Suppressor macrophage (primary cell): ENCODE measurements at places on chromosomes 13 and 19.

DNA sequence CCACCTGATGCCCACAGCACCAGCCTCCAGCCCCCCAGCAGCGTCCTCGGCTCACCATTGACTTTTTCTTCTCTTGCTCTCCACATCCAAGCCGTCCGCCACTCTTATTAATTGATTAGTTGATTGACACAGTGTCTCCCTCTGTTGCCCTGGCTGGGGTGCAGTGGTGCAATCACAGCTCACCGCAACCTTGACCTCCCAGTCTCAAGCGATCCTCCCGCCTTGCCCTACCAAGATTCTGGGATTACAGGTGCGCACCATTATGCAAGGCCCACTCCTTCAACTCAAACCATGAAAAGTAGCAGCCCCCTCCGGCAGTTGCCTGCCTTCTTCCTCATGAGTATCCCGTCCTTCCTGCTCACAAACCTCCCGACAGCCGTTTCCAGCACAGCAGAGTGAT is 921 bp upstream of the TEX29 start:
- no peak for DNase-seq

- no peak for DNase-seq
Observed at GRCh38 chr13:112619730-112620631, 32.0 kb upstream of the TUBGCP3 start.

- DNase-seq, result no peak
Observed at GRCh38 chr19:35555301-35556005, 8.0 kb downstream of the ATP4A start.

- DNase-seq, result peak; percentile 78
Observed at GRCh38 chr19:5718579-5719273, 1.2 kb downstream of the LONP1 start.

DNA sequence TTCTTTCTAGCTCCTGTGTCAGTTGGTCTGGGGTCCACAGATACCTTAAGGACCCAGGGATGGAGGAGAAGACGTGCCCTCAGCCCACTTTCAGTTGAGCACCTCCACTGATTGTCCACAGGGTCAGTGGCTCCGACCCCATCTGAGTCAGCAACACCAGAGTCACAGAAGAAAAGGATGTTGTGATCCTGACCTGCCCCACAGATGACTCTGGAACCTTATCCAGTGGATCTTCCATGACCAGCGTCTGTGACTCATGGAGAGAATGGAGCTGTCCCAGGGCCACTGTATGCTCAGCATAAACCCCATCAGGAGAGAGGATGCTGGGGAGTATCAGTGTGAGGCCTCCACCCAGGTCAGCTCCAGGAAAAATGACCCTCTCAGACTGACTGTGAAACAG is 22.0 kb downstream of the CEACAM4 start:
- no peak for DNase-seq

GRCh38 chr13:109645831-109646230 is 140.6 kb downstream of the IRS2 start:
- DNase-seq, result no peak

GRCh38 chr13:22837980-22838647 is 342.7 kb upstream of the SGCG start:
- no peak for DNase-seq

DNA sequence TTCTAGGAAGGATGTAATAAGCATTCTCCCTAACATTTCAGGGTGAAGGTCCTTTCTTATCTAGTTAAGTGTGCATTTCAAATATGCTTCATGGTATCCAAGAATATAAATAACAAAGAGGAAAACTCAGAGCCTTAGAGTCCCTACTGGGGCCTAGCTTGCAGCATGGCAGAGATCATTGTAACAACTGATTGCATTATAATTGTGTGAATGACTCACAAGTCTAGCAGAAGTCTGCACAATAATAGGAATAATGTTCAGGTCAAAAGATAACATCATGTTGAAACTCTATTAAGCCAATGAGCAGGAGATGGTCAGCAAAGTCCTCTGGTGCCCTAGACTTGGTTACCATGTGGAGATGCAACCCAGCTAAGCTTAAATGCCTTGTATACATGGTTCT is 3.4 kb downstream of the POSTN start:
- no peak for DNase-seq

DNA sequence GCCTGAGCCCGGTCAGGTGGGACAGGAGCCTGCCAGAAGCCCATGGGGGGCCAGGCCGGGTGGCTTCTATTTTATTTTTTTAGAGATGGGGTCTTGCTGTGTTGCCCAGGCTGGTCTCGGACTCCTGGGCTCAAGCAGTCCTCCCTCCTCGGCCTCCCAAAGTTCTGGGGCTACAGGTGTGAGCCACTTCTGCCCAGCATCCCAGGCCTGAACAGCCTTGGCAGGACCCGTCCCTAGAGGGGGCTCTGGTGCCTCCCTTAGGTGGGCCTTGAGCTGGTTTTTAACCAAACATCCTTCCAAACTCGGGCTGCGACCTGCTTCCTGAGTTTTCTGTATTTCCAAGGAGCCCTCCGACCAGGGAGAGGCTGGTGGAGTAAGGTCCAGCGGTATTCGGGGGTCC is 10.5 kb downstream of the COMP start:
- no peak for DNase-seq

DNA sequence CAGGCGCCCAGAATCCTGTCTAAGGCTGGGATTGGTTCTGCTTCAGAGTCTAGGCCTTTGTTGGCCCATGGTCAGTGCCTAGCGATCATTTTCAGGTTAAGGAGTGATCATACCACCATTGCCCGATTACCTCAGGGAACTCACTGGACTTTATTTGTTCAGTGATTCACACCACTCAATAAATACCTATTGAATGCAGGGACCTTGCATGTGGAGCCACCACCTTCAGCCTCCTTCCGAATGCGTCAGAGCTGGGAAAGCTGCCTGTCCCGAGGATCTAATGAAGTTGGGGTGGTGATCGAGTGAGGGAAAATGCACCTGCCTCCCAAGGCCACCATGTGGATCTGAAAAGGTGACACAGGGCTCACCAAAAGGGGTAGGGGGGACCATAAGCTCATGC is 40.0 kb upstream of the POU2F2 start:
- DNase-seq, result no peak

DNA sequence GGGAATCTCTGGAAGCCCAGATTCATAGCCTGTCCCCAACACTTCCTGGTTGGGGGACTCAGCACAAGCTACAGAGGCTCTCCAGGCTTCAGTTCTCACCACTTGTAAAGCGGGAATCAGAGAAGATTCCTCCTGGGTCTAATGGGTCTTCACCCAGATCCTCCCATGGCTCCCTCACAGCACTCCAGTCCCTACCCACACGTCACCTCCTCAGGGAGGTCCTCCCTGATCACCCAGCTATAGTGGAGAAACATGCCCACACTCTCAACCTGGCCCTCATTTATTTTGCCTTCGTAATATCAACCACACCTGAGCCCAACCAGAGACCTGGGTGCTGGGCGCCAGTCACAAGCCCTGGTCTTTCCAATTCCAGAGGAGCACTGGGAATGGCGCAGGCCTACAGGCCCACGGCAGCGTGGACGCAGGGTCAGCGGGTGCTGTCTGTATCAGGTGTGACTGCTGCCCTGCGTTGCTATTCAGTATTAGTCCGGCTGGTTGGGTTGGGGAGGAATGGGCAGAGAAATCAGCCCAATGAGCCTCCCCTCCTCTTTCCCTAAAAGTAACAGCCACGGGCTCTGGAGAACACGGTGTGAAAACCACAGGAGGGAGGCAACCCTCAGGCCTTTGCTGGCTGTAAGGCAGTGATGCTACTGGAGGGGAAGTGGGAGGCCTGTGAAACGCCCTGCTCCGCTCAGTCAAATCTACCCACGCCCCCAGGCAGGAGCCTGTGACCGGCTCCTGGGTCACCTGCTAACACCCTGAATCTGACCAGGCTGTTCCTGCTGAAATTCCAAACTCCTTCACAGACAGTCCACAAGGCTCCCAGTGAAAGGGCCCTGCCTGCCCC is 5.2 kb downstream of the AKT2 start:
- DNase-seq, result peak; percentile 48

DNA sequence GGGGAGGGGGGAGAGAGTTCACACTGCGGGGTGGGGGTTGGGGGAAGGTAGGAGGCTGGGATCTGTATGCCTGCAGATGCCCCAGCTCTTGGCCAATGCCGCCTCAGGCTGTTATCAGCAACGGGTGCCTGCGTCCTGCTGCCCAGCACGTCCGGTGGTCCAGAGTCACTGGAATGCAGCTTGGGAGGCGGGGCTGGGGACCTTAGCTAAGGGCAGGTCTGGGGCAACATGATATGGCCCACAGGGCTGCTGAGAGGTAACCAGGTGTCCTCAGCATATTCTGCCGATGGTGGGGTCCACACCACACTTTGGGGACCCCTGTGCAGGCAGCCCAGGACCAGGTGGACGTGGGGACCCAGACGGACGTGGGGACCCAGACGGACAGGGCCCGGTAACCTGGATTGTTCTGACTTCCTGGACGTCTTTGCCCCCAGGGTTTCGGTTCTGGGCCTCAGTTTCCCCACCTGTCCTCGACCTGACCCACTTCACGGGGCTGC is 668 bp upstream of the ARHGAP45 start:
- no peak for DNase-seq

- no peak for DNase-seq
Observed at GRCh38 chr19:32350471-32350865, 5.1 kb downstream of the ZNF507 start.

- no peak for DNase-seq
Observed at GRCh38 chr13:57640607-57641006, 9.1 kb downstream of the PCDH17 start.

- no peak for DNase-seq
Observed at GRCh38 chr19:2483084-2483483, 7.2 kb downstream of the GADD45B start.

DNA sequence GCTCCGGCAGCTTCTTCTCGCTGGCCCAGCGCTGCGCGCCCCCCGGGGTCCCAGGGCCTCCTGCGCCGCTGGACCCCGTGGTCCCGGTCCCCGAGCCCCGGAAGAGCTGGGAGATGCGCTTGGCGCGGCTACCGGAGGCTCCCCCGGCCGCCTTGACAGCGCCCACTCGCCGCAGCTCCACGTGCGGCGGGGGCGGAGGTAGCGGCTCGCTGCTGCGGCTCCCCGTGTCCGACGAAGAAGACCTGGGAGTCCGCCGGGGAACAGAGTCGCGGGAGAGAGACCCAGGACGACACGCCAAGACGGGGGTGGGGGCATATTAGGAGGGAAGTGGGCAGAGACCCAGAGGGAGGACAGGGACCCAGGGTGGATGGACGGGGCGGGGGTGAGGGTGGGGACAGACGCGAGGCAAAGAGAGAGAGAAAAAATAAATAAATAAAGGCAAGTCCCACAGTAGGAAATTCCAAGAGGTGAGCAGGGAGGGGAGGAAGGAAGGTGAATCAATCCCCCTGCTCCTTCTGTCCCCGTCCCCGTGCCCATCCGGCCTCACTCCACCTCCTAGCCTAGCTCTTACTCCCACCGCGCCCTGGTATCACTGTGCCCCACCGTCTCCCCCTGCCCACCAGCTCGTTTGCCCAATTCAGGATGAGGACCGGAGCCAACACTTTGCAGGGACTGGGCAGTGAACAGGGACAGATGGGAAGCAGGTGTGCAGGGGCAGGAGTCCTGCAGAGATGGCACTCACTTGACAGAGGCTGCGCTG is 826 bp downstream of the RASIP1 start:
- DNase-seq, result no peak

GRCh38 chr13:46895381-46895780 is 1.5 kb downstream of the HTR2A start:
- DNase-seq, result no peak

DNA sequence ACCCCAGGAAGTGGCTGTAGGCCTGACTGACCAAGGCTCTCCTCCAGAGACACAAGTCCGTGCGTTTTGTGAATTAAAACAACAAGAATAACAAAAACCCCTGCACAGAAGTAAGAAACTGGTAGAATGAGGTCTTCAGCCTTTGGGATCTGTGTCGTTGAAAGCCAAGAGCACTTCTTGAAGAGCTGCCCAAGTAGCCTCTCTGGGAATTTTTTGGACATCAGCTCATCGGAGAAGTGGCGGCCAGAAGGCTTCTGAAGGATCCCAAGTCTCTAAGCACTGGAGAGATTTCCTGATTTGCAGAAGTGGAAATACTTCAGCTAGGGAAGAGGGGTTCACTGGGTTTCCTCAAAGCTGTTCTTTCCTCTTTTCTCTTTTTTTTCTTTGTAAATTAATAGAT is 100.4 kb upstream of the ZNF536 start:
- DNase-seq, result no peak

DNA sequence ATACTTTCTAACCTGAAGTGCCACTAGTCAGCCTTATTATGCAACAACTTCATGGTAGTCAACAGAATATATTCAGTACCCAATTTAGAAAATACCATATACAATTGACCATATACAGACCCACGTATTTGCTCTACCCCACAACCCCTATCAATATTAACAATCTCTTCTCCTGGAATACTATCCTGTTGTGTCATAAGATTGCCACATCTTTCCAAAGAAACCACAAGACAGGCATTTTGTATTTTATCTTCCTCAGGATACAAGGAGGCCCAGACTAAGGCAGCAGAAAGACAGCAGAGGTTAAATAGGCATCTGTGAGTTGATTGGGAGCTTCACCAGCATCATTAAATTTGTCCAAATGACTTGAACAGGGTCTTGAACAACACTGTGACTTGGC is 4.5 kb downstream of the SPART start:
- DNase-seq, result no peak

DNA sequence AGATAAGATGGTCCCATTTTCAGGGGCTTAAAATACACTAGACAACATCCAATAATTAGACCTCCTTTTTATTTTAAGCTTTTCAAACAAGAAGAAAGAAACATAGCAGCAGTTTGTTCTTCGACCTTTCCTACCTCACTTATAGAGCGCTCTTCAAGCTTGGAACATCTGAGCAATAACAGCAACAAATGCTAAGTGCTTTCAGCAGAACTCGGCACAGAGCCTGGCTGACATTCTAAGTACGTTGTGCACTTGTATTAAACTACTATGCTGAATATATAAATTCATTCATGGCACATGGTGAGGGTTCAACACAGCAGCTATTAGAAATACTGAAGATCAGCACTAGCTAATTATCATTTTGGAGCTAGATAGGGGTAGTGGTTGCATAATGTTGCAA is 256.1 kb upstream of the MAB21L1 start:
- DNase-seq, result no peak

- peak; percentile 48 for DNase-seq
Observed at GRCh38 chr19:51253088-51253806, 2.4 kb downstream of the SIGLECL1 start.

GRCh38 chr13:66665991-66666390 is 564.1 kb downstream of the PCDH9 start:
- no peak for DNase-seq

DNA sequence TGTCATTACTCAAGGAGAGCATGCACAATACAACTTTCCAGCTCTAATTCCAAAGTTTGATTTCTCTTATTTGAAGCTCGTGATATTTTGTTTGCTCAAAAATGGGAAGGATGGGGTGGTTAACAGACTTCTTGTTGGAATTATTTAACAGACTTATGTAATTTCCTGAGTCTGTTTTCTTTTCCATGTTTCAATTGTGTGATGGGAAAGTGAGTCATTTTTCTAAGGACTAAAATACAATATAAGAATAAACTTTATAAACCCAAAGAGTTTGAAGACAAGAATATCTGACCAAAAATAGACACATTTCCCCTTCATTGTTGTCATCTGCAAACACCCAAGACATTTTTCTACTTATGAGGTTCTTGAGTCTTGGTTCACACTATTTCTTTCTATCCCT is 211.8 kb upstream of the SLITRK5 start:
- DNase-seq, result no peak
